ENCODE measurements at places on chromosomes 4 and X.

- DNase-seq = no peak
Observed at GRCh38 chr4:7772711-7773385, 166.8 kb downstream of the AFAP1 start.

- DNase-seq = no peak
Observed at GRCh38 chrX:28981952-28982351, 394.7 kb downstream of the IL1RAPL1 start.

- no peak for DNase-seq
Observed at GRCh38 chr4:37219990-37220389, 24.6 kb upstream of the NWD2 start.

- DNase-seq = peak; percentile 70
Observed at GRCh38 chr4:137705171-137705783, 173.0 kb upstream of the PCDH18 start.

DNA sequence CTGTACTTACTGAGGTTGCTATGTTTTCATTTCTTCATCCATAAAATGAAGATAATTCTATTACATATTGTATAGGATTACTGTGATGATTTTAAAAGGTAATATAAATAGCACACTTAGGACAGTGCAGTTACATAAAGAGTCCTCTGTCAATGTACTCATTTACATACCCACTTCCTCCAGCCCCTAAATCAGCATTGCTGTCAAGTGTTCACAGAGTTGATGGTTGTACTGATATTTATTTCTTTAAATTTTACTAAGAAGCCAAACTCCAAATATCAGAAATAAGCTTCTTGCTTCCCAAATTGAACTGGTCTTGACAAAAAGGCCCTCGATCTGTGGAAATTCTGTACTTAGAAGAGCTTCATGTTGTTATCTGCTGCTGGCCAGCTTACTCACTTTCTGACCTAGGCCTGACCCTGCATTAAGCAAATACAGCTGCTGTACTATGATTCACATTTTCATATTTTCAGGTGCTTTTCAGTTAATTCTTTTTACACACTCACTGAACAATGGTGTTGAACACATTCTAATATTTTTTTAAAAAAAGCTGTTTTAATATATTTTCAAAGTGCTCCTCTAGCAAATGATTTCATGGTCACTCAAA is 259.6 kb downstream of the UNC5C start:
- no peak for DNase-seq

- no peak for DNase-seq
Observed at GRCh38 chrX:50787099-50787498, 26.9 kb downstream of the SHROOM4 start.

DNA sequence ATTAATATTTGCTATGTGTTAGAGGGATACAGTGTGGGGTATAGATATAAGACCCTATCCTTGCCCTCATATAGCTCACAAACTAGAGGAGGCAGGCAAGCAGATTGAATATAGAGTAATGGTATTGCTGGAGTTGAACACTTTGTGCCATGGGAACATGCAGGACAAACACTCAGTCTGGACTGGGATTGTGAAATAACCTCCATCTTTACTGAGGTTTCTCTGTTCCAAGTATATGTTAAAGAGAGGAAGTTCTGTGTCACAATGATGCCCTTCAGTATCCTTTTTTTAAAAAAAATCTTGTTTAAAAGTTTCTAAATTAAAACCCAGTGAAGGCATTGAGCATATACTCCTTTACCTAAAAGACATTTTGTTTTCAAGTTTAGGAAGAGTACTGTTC is 8.7 kb downstream of the FABP2 start:
- DNase-seq = no peak

DNA sequence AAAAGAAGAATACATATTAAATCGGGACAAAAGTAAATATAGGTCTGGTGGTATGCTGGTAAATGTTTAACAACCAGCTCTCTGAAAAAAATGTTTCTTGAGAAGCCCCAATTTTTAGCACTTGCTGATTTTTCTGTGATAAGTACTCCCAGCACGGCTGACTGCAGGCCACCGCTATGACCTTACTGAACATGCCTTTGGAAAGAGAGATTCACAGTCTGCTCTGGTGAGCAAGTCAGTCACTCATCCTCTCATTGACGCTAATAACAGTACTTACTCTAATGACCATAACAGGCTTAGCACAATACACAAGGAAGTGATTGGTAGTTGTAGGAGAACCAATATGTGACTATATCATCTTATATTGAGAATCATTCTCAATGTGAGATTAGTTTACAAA is 98.9 kb upstream of the BLTP1 start:
- DNase-seq = no peak

DNA sequence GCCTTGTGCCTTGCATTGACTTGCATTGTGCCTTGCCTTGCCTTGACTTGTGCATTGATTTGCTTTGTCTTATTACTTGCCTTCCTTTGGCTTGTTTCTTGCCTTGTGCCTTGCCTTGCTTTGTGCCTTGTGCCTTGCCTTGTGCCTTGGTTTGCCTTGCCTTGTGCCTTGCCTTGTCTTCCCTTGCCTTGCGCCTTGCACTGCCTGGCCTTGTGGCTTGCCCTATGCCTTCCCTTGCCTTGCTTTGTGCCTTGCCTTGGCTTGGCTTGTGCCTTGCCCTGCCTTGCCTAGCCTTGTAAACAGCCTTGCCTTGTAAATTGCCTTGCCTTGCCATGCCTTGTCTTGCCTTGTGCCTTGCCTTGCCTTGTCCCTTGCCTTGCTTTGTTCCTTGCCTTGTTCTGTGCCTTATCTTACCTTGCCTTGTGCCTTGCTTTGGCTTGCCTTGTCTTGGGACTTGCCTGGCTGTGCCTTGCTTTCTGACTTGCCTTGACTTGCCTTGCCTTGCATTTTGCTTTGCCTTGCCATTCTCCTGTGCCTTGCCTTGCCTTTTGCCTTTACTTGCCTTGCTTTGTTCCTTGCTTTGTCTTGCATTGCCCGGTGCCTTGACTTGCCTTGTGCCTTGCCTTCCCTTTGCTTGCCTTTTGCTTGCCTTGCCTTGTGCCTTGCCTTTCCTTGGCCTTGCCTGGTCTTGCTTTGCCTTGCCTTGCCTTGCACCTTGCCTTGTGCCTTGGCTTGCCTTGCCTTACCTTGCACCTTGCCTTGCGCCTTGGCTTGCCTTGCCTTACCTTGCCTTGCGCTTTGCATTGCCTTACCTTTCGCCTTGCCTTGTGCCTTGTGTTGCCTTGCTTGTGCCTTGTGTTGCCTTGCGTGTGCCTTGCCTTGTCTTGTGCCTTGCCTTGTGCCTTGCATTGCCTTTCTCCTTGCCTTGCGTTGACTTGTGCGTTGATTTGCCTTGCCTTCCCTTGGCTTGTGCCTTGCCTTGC is 97.5 kb downstream of the TAB3 start:
- no peak for DNase-seq

- DNase-seq = no peak
Observed at GRCh38 chrX:45709381-45709780, 508.7 kb upstream of the DIPK2B start.

GRCh38 chr4:100838286-100838685 is 320.5 kb upstream of the EMCN start:
- no peak for DNase-seq

DNA sequence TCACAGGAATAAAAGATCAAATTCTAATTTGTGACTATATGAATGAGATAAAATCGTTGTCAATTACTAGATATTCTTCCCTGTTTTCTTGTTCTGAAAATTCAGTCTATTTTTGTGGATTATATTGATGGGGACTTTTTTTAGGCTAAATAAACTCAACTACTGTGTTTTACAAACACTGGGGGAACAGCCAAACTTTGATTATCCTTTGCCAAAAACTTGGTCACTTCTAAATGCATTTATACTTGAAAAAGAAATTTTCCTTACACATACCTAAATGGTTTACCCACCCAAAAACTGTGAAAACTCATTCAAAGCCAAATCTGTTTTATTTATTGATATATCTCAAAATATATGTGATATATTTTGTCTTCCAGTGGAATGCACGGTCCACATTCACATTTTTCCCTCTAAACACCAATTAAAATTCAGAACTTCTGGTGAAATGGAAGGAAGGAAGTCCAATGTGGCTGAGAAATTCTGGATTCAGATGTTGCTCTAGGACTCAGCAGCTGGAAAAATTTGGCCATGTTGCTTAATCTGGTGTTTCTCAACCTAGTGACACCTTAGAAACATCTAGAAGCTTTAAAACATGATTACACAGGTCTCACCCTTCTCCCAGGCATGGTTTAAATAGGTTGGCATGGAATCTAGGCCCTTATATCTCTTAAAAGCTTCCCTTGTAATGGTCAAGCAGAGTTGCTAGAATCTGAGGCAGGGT is 28.6 kb upstream of the ARHGAP24 start:
- DNase-seq = no peak

DNA sequence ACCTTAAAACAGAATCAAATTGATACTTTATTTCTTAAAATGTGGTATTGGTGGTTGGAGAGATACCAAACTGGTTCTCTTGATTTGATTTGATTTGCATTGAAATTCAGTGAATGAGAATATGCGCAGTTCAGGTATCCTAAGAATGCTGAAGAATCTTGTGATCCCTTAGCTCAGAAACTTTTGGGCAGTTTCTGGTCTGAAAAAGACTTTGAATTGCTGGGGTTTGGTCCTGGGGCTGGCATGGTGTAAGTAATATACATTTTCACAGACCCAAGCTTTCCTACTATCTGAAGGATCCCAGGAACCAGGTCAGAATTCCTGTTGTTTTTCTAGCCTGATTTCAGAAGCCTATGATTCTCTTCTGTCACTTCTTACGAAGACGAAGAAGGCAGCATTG is 6.6 kb downstream of the RAB33B start:
- no peak for DNase-seq

GRCh38 chrX:16786139-16786790 is at the start of gene TXLNG:
Gene TXLNG, plus strand, starts transcription at chrX:16786466. Its CDS starts 22 bp downstream, at chrX:16786488.
- DNase-seq = peak; percentile 99

GRCh38 chr4:25184056-25184455 is 23.8 kb upstream of the SEPSECS start:
- DNase-seq = no peak

GRCh38 chr4:6420036-6420435 is 52.4 kb downstream of the PPP2R2C start:
- DNase-seq = no peak

- no peak for DNase-seq
Observed at GRCh38 chr4:141914746-141915145, 278.4 kb downstream of the IL15 start.

Data from GM04504 (cell line).